A549 treated with dexamethasone at 1 μM for 4 hours (cell line): ENCODE measurements at places on chromosomes 6 and 20. TPM values are rescaled to one million over a fixed set of nuclear protein-coding genes. Genes with fewer than 3 reads are reported as not detected.

The SMLR1 gene
- not detected in 5 replicates for total RNA-seq

The SLC22A1 gene
- 2.1 to 2.6 TPM (median 2.4 TPM) in 5 replicates for total RNA-seq

The GPR6 gene
- not detected in 5 replicates for total RNA-seq

The MYCT1 gene
- 0.09 TPM in 1 of 5 replicates, not detected in the others for total RNA-seq

The WASF1 gene
- total RNA-seq: 8.5 to 12.9 TPM (median 11.1 TPM) in 5 replicates

The PDYN gene
- total RNA-seq: 0.02 to 0.05 TPM (median 0.04 TPM) in 3 of 5 replicates, not detected in the others

The SLC22A7 gene
- not detected in 5 replicates for total RNA-seq

The PGBD1 gene
- total RNA-seq: 4.1 to 5.0 TPM (median 4.8 TPM) in 5 replicates
